H7 (cell line): ENCODE measurements at places on chromosomes 12 and 14.

- no peak for DNase-seq
Measured at GRCh38 chr12:2008677-2009076, 4.4 kb upstream of the DCP1B start.

- DNase-seq = no peak
Measured at GRCh38 chr14:24576182-24576581, at the start of gene CTSG. CTSG (minus strand) TSS chr14:24576250; CDS start chr14:24576223, 27 bp downstream.

GRCh38 chr12:2853626-2854025, 3.2 kb downstream of the TEX52 start:
- peak; percentile 96 for DNase-seq

GRCh38 chr12:1777798-1778197, 42.6 kb upstream of the LRTM2 start:
- no peak for DNase-seq

- DNase-seq = no peak
Measured at GRCh38 chr12:4817880-4818279, 91.8 kb upstream of the KCNA1 start.

GRCh38 chr12:2689393-2689792, 105.4 kb upstream of the FKBP4 start:
- no peak for DNase-seq

DNA sequence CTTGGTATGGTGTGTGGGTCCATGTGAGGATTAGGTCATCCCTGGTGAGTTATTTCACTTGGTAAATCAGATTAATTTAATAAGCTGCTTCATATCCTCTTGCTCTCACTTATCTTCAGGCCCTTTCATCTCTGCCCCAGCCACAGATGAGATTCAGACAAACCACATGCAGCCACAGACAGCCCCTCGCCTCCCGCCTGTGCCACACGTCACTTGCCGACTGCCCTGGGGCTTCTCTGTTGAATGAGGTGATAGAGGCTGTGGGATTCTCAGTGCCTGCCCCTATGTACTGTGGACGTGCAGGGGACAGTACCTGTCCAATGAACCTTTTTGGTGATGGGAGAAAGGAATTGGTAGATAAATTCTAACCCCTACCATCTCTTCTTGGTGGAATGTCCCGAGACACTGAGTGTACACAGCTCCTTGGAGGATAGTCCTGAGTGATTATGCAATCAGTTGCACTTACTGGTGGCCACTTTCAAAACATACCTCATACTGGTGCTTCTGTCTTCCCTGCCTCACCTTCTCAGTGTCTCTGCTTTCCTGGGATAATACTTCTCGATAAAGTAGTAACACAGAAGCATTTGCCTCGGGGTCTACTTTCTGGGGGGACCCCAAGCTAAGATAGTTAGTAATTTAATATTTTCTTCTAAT, 248.7 kb downstream of the TTC6 start:
- no peak for DNase-seq

DNA sequence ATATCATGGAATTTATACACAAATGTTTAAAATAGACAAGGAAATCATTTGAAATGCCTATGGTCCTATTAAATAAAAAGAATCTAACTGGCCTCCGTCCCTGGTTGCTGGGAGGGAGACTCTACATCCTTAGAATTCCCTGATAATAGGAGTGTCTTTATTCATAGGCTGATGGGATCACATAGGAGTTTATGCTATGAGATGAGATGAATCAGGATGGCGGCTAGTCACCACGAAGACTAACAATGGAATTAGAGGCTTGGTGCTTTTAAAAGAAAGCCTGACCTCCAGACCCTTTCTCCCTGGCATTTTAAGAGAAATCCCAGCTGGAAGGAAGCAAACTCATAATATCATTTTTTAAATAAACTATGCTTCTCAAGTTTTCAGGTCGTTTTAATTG, 69.7 kb downstream of the SEC23A start:
- DNase-seq = no peak

DNA sequence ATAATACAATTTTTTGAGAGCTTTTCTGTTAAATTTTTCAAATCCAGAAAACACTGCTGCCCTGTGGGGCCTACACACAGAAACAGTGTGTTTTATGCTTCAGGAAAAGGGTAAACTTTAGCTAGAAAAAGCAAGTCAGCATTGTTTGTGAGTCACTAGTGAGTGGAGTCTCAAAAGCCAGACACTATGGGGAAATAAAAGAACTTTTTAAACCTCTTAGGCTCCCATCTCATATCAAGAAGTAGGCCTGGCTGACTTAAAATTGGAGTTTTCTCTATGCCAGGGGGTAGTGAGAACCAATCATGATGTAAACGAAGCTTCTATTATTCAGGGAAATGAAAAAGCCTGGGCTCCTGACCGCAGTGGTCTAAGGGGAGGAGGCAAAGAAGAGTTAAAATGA, 12.6 kb downstream of the GPR65 start:
- DNase-seq = no peak

DNA sequence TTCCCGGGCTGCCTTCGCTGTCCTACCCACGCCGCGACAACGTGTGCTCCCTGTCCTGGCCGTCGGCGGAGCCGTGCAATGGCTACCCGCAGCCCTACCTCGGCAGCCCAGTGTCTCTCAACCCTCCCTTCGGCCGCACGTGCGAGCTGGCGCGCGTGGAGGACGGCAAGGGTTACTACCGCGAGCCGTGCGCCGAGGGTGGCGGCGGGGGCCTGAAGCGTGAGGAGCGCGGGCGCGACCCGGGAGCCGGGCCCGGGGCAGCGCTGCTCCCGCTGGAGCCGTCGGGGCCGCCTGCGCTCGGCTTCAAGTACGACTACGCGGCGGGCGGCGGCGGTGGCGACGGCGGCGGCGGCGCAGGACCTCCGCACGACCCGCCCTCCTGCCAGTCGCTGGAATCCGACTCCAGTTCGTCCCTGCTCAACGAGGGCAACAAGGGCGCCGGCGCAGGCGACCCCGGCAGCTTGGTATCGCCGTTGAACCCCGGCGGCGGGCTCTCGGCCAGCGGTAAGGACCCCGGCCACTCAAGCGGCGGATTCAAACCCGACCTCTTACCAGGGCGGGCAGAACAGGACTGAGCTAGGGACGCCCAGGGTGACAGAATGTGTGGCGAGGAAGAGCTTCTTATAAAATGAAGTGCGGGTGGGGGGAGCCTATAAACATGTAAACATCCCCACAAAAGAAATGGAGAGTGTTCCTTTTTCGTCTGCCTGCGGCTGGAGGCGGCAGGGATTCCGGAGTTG, 503 bp downstream of the HOXC12 start:
- peak; percentile 77 for DNase-seq

DNA sequence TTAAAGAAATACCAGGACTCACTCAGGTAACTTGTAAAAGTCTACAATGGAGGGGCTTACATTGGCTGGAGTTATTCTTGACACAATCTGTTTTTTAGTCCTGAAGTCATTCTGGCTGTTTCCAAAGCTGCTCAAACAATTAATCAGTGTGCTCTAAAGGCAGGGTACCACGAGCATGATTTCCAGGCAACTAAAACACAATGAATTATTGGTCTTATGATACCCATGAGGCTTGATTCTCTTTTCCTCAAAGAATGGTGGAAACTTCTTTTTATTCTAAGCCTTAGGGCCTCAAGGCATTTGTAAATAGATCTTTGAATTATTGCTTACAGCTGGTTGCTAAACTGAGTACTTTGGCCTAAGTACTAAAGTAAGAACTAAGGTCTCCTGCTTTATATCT, 199.8 kb upstream of the PDZRN4 start:
- DNase-seq = no peak

DNA sequence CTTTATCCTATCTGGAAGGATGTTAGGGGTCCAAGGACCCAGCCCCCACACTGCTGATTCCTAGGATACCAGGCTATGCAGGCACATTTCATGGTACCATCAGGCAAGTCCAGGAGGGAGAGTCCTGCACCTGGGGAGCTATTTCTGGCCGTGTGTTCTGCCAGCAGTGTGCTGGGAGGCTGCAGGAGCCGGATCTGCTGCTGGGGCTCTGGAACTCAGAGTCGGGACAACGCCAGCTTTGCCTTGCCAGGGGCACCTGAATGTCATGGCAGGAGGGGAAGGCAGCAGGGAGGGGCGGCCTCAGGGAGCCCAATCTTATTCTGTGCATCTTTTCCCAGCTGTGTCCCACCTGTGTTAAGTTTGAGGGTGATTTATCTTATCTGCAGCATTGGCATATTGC, 17.8 kb downstream of the SRRM4 start:
- no peak for DNase-seq

- DNase-seq = no peak
Measured at GRCh38 chr12:56670836-56671235, 17.2 kb downstream of the PTGES3 start.
